ENCODE measurements at places on chromosomes 16 and 17. TPM values are rescaled to one million over a fixed set of nuclear protein-coding genes. Genes with fewer than 3 reads are reported as not detected.

The BLTP2 gene
- 149 TPM for total RNA-seq

The CCDC144A gene
- total RNA-seq, result 0.26 TPM

The HEXIM2 gene
- total RNA-seq, result 20.6 TPM

The NLE1 gene
- total RNA-seq, result 25.6 TPM

The SLC13A2 gene
- total RNA-seq, result not detected

The CD300LG gene
- not detected for total RNA-seq

The SLC9A5 gene
- total RNA-seq, result 0.03 TPM

The HOXB9 gene
- total RNA-seq, result 7.3 TPM

The HS3ST2 gene
- total RNA-seq, result not detected

The ACSM3 gene
- total RNA-seq, result 0.23 TPM

DNA sequence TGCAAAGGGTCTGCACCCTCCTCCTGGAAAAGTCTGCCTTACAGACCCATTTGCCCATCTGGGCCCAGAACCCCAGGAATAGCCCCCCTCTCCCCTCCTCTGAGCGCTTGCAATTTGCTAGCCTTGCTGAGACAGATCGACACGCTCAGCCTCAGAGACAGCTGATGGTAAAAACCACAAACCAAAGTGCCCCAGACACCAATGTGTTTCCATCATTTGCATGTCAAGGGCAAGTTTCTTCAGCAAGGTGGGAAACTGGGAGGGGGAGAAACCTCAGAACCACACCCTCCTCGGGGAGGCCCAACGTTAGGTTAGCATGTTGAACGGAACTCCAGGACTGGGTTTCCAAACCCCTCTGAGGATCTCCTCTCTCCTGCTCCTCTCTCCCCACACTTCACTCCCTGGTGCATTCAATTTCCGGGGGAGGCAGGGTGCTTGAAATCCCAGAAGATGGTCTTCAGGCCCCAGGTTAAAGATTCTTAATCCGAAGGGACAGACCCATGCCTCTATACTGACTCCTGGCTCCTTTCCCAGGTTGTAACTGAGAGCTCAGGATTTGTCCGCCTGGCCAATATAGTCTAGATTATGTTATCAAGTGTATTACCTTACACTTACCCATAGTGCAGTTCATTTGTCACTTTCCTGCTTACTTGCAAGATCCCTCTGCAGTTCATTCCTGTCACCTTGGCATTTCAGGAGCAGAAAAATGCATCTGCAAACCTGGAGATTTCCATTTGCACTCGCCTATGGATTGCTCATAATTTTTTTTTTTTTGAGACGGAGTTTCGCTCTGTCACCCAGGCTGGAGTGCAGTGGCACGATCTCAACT lies 1.3 kb upstream of the CUEDC1 start:
- DNase-seq, result no peak

DNA sequence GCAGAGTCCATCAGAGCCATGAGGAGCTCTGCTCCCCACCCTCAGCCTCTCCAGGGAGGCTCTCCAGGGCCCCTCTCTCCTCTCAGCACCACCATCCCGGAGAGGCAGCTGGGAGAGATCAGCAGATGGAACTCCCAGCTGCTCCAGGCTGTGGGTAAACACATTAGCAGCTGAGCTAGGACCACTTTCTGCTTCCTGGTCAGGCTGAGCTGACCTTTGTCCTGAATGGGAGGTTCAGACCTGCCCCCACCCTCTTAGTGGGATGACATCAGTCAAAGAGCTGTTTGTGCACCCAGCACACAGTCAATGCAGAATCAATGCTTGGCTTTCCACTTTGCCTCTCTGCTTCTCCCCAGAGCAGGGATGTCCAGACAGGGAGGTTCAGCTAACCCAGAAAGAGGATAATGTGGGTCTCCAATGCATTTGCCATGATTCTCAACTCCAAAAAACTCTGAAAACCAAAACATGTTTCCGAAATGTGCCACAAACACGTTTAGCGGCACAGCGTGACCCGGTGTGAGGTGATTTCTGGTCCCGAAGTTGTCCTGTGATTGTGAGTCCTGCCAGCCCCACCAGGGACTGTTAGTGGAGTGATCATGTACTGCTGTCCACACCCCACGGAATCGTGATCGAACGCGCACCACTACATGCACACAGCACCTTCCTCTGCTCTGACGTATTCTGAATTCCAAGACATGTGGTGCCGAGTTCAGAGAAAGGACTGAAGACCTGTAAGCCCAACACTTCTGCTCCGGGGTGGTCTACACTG lies 6.7 kb downstream of the GPR142 start:
- DNase-seq, result no peak

DNA sequence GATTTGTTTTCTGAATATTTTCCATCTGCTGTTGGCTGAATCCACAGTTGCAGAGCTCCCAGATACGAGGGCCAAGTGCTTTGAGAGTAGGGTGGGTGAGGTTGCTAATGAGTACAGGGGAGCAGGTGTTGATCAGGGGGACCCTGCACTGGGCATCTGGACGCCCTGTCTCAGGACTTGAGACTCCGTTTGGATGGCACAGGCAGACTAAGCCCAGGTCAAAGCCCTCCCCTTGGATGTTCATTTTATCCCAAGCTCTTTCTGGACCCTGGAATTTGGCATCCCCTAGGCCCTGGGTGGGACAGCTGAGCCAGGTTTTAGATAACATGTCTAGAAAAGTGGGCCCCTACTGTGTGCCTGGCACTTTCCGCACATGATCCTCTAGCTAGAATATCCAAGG lies 12.1 kb downstream of the USP6 start:
- DNase-seq, result no peak

- DNase-seq, result no peak
Observed at GRCh38 chr17:30933966-30934365, 12.2 kb downstream of the ADAP2 start.

DNA sequence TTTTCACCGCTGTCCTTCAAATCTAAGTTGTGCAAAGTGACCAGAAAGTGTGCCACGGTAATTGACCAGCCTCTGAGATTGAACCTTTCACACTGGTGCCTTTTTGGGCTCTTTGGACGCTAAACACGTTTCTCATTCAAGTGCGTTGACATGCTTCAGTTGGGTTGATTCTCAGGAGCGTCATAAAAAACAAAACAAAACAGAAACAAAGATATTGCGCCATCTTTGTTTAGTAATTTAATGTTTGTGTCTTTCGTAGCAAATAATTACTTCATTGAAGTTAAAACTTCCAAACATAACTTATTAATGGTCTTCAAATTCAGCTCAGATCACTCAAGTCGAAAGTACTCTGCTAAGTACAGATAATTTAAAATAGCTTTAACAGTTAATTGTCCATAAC lies 80.2 kb downstream of the OR1D5 start:
- no peak for DNase-seq

- DNase-seq, result no peak
Observed at GRCh38 chr17:28759256-28759865, 15.6 kb downstream of the TRAF4 start.

DNA sequence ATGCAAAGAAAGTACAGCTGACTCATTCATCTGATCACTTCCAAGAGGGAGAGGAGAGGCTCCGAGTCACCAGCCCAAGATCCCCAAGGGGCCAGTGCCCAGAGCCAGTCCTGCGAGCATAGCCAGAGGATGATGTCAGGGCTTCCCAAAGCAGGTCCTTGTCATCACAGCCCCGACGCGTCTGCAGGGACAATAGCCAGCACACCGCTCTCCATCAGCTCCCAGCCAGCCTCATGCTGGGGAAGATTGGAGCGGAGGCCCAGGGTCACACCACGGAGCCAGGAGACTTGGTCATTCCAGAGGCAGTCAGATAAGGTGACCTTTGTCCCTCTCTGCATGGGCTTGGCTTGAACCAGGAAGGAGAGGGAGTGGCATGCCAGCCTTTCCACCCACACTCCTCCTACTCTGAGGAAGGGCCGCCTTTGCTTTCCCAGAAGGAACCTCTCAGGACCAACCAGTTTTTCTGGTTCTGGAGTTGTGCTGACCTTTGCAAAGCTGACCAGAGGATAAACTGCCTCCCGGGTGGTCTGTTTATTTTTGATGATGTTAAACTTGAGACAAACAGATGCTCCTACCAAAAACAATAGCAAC lies 58.3 kb upstream of the ARHGAP44 start:
- DNase-seq, result peak; percentile 88

- DNase-seq, result peak; percentile 73
Observed at GRCh38 chr16:54318941-54319340, 32.4 kb upstream of the IRX3 start.

- DNase-seq, result no peak
Observed at GRCh38 chr16:58502217-58502921, 2.4 kb downstream of the NDRG4 start.

- DNase-seq, result no peak
Observed at GRCh38 chr17:47708864-47709541, 15.0 kb downstream of the TBKBP1 start.

- DNase-seq, result no peak
Observed at GRCh38 chr16:68079626-68080344, 5.4 kb upstream of the NFATC3 start.

GRCh38 chr17:79065105-79065670 lies 9.4 kb upstream of the ENGASE start:
- DNase-seq, result no peak

GRCh38 chr16:72532906-72533410 lies 361.0 kb upstream of the PMFBP1 start:
- DNase-seq, result no peak

GRCh38 chr16:67701420-67701819 lies 17.7 kb downstream of the GFOD2 start:
- DNase-seq, result no peak

DNA sequence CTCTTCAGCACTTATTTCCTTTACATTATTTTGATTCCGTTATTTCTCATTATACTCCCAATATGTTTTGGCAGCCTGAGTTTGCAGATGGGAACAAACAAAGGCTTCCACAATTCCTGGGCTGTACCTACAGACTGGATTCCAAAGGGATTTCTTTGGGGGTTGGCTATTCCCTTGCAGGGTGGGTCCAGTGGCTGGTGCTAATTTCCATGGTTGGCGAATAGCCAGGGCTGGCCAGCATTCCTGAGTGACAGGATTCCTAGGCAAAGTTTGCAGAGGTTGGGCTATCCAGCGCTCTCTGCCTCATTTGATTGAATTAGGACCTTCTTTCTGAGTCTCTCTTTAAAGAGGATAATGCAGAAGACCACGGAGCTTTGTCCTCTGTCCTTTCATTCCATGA lies 207.4 kb downstream of the MAF start:
- no peak for DNase-seq

GRCh38 chr17:67435122-67435521 lies 58.0 kb downstream of the PITPNC1 start:
- no peak for DNase-seq

DNA sequence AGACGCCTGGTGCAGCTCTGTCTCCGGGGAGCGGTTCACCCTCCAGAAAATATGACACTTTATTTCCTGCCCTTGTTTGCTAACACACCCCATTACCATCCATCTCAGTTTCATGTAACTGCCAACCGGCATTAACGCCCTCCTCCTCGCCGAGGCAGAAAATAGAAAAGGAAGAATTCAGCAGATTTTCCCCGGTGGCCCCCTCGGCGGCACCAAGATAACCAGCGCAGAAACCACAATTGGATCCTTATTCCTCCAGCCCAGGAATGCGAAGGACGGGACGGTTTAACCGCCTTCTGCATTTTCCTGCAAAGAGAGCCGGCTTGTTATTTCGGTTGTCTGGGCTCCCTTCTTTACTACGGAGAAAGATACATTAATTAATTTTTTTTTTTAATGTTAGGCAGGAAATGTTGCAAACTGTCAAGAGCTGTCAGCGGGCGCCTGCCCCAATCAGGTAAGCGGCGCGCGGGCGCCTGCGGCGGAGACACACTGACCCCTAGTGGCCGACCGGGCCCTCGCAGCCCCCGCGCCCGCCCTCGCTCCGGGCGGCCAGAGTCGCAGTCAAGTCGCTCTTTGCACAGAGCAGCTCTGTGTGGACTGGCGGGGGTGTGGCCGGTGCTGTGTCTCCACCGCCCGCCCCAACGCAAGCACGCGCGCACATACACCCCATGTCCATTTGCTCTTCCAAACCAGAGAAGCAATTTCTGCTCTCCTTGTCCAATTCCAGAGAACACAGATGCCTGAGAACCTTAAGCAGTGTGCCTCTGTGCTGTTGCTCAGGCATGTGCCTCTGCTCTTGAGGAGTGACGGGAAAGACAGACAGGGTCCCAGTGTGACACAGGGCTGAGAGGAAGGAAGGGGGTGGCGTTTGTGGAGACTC lies 53.6 kb downstream of the C17orf67 start:
- DNase-seq, result peak; percentile 68

GRCh38 chr16:49581630-49582298 lies 208.2 kb downstream of the C16orf78 start:
- DNase-seq, result no peak

Measured in MG63 (cell line).